Naive thymus-derived CD8-positive, alpha-beta T cell (primary cell): ENCODE measurements at places on chromosomes 7 and 10.
A peak's percentile ranks its signal among the peaks of the same experiment; 100 is the strongest.

GRCh38 chr10:30996481-30997005 lies 35.1 kb downstream of the ZNF438 start:
- no peak for DNase-seq

- no peak for DNase-seq
Measured at GRCh38 chr7:112970771-112971170, 115.9 kb downstream of the GPR85 start.

GRCh38 chr10:78859769-78860168 lies 209.0 kb upstream of the ZMIZ1 start:
- no peak for DNase-seq

GRCh38 chr10:63588436-63589167 lies 67.4 kb downstream of the REEP3 start:
- no peak for DNase-seq

GRCh38 chr7:121578669-121579068 lies 182.6 kb upstream of the FAM3C start:
- no peak for DNase-seq

- DNase-seq: no peak
Measured at GRCh38 chr10:65911151-65911835, 1014.5 kb upstream of the LRRTM3 start.

- no peak for DNase-seq
Measured at GRCh38 chr10:89479771-89480446, 55.5 kb downstream of the SLC16A12 start.

GRCh38 chr7:94605031-94605430 lies 50.9 kb downstream of the SGCE start:
- no peak for DNase-seq

- no peak for DNase-seq
Measured at GRCh38 chr10:2900530-2900929, 166.8 kb upstream of the PFKP start.

- peak; percentile 49 for DNase-seq
Measured at GRCh38 chr10:71314028-71314693, 4.9 kb upstream of the SLC29A3 start.

GRCh38 chr10:125999694-126000093 lies 103.3 kb downstream of the FANK1 start:
- no peak for DNase-seq

DNA sequence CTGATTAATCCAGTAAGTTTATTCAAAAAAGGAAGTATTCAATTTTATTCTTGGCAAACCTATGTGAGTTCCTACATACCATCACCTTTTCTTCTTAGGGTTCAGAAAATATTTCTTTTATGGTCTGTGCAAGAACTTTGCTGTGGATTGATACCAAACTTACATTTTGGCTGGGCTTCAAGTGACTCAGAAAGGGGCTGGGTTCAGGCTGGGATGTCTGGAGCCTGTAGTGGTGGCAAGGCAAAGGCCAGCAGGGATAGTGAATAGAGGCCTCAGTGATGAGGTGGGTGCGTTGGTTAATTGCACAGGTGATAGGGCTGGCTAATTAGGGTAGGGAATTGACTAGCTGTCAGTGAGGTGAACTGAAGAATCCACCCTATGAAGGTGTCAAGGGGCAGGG lies 40.2 kb upstream of the ATXN7L1 start:
- DNase-seq: no peak

DNA sequence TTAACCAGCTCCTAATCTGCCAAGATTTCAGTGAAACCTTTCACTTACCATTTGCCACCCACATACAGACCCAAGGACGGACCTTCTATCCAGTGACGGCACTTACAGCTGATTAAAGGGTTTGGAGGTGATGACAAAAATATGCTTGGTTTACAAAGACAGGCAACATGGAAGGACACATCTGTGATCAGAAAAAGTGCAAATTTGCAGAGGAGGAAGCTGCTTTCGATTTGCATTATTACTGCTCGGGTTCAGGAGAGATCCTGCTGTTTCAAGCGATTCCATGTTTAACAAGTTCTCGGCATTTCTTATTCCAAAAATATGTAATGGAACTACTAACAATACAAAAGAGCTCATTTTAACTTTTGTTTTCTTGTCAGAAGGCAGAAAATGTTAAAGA lies 109.0 kb downstream of the JAZF1 start:
- no peak for DNase-seq

DNA sequence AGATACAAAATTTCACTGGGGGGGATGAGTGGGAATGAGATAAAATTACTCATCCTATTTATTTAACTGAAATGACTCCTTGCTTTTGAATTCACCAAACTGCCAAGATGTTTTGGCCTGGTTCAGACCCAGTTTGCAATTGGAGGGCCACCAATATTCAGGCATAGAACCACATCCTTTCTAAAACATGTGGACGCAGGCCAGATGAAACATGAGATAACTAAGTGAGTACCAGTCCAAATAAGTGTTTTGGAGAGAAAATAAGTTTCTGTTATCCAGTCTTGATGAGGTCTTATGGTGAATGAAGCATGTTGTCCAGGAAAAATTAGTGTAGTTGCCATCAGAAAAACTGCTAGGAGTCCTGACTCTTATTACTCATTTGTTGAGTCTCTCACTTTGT lies 36.3 kb upstream of the PDK4 start:
- DNase-seq: no peak

- peak; percentile 49 for DNase-seq
Measured at GRCh38 chr10:68600041-68600778, 40.1 kb downstream of the TET1 start.

DNA sequence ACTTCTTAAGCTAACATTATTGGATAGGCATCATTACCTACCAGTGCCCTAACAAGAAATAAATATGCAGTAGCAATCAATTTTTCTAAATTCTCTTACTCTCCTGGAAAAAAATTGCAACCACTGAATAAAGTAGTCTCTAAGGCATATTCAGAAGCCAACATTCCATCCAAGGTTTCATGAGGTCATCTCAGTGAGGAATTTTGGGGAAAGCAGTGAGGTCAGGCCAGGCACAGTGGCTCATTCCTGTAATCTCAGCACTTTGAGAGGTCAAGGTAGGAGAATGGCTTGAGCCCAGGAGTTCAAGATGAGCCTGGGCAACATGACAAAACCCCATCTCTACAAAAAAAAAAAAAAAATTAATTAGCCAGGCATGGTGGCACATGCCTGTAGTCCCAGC lies 75.9 kb upstream of the GHITM start:
- no peak for DNase-seq

GRCh38 chr7:17963281-17963680 lies 23.0 kb upstream of the SNX13 start:
- no peak for DNase-seq

DNA sequence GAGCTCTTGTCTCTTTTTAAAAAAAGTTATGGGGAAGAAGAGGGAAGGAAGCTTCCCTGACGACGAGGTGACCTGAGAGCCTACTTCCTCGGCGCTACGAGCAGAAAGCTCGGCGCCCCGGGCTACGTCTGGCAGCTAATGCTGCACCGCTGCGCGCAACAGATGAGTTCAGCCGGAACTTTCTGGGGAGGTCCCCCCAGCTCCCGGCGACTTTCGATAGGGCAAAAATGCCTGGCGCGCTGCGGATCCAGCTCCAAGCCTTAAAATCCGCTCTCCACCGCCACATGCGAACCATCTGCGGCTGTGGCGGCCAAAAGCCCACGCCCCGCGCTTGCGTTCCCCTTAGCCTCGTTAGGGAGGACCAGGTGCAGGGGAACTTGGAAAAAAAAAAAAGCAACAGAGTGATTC lies 621 bp downstream of the P4HA1 start:
- DNase-seq: peak; percentile 63

GRCh38 chr7:102451371-102452054 lies 13.2 kb downstream of the ALKBH4 start:
- no peak for DNase-seq

DNA sequence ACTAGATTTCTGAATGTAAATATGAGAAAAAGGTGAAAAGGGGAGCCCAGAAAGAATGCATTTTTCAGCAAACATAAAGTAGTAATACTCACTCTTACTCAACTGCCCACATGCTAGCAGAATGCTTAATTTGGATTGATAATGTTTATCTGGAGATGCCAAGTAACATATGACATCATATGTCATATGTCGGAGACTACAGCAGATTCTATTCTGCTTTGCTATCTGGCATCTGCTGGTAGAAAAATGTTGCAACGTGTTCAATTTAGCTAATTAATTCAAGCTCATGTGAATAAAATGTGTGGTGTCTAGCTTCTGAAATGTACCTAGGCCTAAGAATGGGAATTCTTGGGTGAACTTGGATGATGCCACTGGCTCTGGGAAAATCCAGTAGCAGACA lies 4.5 kb downstream of the BBIP1 start:
- DNase-seq: no peak
